ENCODE measurements at places on chromosomes 7 and 10.

DNA sequence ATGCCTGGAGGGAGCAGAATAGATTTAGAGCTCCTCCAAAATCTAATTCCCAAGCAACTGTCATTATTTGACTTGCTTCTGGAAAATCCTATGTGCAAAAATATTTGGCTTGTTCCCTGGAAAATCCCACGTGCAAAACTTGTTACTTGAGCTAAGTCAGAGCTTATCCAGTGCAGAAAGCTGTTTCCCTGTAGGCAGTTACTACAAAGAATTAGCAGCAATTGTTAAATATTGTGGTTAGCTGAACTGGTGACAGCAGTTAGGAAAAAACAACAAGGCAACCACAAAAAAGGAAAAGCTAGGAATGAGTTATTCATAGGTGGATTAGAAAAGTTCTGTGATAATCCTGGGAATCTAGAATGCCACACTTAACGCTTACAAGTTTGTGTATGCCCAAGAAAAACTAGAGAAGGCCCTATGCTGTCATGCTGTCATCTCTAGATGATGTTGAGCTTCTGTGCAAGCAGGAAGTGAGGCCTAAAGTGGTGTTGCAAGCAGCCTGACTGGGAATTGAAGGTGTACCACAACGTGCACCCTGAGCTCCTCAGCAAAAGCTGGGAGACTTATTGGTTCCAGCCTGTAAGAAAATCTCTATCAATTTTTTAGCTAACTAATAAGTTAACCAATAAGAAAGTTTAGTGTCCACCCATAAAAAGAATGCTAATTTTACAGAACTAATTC, 738.6 kb upstream of the LRRTM3 start:
- no peak for DNase-seq

DNA sequence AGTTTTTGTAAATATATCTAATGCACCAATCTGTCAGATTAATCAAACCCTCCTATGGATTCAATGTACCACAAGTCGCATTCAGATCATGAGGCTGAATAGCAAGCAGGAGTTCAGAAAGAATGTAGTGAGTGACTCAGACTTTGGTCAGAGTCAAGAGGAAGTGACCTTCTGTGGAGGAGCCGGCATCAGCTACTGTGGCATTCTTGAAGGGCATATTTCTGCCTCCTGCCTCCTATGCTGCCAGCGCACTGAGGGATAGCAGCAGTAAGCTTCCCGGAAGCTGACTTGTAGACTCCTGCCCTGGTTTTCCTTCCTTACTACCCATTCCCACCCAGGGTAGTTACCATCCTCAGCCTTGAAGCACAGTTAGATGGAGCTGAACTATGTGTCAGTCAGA, 867.5 kb downstream of the NRG3 start:
- no peak for DNase-seq

- DNase-seq, result no peak
Measured at GRCh38 chr10:75851580-75852345, 420.3 kb downstream of the LRMDA start.

DNA sequence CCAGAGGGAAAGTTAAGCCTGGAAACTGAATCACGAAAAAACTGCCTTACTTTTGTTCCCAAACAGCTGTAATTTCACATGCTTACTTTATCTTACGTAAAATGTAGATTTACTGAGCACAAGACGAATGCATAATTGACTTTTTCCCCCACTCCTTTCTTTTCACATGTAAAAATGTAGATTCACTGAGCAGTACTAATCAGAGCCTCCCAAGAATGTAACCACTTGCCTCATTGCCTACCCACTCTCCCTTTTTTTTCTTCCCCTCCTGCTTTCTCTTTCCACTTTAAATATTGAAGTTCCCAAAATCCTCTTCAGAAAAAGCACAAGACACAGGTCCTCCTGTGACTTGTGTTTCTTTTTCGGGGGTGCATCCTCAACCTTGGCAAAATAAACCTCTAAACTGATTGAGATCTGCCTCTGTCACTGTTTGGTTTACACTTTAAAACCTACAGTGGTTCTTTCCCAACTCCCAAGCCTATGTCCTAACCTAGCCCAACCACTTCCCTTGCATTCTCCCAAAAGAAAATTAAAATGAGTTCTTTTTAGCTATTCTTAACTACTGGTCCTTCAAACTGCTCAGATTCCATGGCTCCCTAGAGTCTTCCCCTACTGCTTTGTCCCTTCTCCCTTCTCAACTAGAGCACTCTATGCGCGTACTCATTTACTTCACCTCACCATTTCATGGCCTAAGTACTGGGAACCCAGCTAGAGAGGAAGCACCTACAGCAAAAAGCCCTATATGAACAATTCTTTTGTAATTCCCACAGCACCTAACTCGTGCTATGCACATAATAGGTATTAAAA, 236.6 kb upstream of the MKLN1 start:
- DNase-seq, result no peak

DNA sequence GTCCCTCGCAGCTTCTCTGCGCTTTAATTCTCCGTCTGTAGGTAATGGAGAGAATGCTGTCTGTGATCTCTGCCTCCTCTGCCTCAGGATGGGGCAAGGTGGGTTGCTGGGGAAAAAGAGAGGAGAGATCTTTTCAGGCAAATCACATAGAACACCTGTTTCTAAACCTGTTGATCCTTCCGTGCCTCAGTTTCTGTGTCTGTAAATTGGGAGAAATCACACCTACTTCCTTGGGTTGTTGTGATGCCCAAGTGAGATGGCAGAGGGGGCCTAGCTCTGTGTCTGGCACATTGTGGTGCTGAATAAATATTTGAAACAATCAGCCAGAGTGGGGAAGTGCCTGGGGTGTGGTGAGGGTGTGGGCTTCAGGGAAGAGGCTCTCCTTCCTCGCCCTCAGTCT, 28.8 kb downstream of the KAZALD1 start:
- no peak for DNase-seq

GRCh38 chr10:69991151-69991550, 61.5 kb upstream of the MACROH2A2 start:
- no peak for DNase-seq

DNA sequence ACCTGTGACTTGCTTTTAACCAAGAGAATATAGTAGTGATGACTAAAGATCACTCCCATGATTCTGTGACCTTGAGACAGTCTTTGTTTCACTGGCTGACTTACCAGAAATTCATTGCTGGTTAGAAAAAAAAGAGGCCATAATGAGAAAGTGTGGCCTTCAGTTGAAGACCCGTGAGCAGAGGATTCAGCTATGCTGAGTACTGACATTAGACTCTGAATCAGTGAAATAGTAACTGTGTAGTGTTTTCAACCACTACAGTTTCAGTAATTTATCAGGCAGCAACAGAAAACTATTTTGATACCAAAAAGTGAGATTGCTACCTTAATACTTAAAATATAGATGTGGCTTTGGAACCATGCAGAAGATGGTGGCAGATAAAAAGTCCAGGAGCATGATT, 298.0 kb upstream of the KCND2 start:
- no peak for DNase-seq

DNA sequence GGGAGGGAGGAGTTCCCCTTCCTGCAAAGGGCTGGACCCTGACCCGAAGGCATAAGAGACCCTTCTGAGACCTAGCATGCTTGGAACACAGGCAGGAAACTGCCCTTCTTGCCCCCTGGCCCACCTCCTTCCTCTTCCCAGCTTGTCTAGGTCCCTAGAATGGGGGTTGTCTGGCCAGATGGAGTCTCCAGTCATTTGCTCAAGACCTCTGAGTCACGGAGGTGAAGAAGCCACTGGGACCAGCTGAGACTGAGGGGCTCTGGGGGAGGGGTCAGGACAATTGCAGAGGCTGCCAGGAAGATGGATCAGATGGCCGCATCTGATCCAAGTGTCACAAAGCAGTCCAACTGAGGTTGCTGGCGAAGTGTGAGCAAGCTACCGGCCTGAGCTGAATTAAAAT, 46.2 kb downstream of the COL13A1 start:
- no peak for DNase-seq

DNA sequence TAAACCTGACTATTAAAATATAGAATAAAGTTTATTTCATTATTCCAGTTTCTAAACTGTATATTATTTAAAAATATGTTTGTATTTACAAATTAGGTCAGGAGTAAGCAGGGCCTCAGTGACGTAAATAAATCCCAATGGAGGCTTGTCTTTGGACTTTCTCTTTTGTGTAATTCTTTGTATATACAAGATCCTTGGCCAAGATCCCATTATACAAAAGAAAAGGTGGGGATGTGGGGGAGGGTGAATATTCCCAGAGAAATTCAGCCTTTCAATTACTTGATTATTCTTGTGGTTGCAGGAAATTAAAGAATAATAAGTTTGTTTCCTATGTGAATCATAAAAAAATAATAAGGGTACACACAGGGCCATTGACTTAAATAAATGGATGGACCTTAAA, 178.7 kb upstream of the PRPS1L1 start:
- DNase-seq, result no peak

- no peak for DNase-seq
Measured at GRCh38 chr7:2013381-2014311, 219.1 kb downstream of the MAD1L1 start.

DNA sequence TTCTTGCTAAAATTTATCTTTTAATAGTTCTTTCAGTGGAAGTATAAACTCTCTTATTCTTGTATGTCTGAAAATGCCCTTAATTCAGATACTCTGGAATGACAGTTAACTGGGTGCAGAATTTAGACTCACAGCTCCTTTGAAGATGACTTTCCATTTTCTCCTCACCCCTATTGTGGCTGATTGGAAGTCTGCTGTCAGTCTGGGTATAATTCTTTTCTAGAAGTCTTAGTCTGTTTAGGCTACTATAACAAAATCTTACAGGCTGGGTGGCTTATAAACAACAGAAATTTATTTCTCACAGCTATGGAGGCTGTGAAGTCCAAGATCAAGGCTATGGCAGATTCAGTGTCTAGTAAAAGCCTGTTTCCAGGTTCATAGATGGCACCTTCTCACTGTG, 145.2 kb upstream of the GDF10 start:
- DNase-seq, result no peak

DNA sequence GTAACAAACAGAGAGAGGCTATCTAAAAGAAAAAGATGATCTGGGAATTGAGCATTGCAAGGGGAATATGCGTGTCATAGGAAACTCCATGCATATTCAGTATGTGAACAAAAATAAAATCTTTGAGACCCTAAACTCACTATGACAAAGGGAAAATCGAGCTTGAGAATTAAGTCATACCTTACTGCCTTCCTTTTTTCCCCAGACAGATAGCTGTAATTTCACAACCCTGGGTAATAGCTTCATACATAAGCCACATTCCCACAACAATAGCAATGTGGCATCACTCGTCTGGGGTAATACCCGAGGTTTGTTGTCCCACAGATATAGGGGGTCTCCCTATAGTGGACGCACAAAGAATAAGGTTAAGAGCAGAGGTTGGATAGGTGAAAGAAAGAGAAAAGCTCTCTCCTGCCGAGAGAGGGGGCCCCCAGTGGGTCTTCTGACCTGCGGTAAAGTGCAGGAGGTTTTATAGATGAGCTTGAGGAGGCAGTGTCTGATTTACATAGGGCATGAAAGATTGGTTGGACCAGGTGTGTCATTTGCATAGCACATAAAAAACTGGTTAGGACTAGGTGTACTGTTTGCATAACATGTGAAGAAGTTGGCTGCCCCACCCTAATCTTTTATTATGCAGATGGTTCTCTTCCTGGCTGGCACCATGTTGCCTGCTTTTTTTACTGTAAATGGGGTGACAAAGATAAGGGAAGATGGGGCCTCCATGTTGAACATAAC, 11.6 kb downstream of the CYP3A43 start:
- DNase-seq, result no peak

GRCh38 chr10:33085313-33085833, 127.3 kb upstream of the ITGB1 start:
- no peak for DNase-seq

DNA sequence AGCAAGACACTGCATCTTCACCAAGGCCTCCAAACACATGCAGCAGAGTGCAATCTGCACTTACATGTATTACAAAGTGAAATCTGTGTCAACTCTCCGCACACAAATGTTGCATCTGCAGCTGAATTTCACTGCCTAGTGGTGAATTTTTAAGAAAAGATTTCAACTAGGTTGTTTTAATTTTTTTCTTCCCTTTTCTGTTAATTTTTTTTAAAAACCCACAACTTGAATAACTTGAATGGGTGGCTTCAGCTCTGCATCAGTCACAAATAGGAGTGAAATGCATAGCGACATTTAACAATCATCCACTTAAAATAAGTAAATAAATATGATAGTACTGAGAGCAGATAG, 5.9 kb downstream of the HOXA13 start:
- no peak for DNase-seq

DNA sequence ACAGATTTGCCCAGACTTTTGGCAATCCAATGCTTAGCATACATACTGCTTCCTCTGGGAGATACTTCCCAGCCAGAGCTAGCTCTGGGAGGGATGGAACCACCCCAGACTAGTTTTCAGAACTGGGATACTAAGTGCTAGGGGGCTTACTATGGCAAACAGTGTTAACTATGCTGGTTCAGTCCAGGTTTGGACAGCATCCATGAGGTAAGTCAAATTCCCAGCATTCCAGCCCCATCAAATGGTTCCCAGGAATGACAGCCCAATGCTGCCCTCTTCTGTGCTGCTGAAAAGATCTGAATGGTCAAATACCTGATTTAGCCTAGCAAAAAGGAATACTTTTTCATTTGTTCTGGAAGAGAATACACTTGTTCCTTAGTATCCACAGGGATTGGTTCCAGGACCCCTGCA, 141.7 kb upstream of the CCDC6 start:
- no peak for DNase-seq

- DNase-seq, result no peak
Measured at GRCh38 chr7:19491821-19492452, 216.9 kb downstream of the POLR1F start.

- no peak for DNase-seq
Measured at GRCh38 chr10:77159538-77160110, 478.0 kb downstream of the KCNMA1 start.

GRCh38 chr10:116353817-116354216, 29.6 kb downstream of the CCDC172 start:
- DNase-seq, result no peak

DNA sequence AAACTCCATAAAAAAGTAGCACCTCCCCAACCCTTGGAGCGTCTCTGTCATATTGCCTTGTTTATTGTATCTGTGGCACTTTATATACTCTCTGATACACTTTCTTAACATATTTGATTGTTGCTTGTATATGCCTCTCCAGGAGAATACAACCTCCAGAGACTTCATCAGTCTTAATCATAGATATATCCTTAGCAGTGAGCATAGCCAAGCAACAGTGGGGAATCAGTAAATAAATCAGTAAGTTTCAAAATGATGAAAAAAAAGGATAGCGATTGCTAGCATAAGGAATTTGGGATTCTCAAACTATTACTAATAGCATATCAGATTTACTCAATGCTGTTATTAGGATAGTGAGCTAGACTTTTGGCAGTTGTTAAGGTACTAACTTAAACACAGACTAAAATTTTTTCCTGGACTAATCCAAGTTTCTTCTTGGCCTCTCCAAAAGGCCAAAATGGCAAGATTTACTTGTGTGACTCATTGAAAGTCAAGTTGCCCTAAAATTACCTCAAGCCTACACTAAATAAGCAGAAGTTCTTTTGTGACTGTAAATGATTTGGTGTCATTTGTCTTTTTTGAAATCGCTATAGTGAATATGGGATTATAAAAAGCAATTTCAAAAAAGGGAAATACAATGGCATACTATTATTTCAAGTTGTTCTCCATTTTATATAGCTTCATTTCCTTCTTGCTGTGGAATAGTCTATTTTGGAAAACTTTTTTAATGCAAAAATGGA, 177.9 kb downstream of the CHN2 start:
- no peak for DNase-seq

Data from GM18507 (cell line).